ENCODE measurements at places on chromosomes 4 and X. TPM values are rescaled to one million over a fixed set of nuclear protein-coding genes. Genes with fewer than 3 reads are reported as not detected.

CENPE gene
- 1.3 TPM for total RNA-seq

DNA sequence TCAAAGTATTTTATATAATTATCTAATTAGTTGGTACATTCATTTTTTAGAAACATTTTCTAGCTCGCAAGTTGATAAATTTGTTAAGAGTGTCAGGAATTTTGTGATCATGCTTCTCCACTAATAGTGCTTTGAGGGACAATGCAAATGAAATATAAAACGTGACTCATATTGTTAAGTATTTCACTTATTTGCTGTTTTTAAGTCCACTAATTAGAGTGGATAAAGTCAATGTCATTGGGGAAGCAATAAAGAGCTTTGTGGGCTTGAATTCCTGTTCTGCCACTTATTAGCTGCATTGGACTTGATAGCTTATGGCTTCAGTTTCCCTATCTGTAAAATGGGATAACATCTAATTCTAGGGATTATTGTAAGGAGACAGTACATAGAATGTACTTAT lies 26.5 kb upstream of the ANAPC4 start:
- no peak for DNase-seq

DNA sequence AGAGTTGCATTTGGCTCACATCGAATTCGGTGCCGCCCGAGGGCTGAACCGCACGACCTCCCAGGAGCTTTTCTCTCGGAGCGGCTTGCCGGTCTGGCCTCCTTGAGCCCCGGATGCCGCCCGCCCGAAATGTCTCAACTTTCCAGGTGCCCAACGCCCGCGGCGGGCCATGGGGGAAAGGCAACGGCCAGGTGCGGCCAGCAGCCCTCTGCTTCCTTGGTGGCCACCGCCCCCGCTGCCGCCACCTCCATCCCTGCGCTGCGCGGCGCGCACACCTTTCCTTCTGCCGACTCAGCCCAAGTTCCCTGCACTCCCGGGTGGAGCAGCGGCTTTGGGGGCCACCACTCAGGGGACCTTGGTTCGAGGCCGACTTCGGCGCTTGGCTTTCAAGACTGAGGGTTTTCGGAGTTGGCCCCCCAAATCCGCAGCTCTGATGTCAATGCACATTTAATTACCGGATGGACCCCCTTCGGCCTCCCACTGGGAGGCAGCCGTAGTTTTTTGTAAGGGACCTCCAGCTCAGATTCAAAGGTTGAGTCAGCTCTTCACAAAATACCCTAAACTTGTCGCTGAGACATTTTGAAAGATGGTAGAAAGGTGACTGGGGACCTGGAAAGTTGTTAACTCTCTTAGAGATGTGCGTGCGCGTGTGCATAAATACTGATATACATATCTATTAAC lies 1.1 kb downstream of the AFF2 start:
- no peak for DNase-seq

DMP1 gene
- not detected for total RNA-seq

DNA sequence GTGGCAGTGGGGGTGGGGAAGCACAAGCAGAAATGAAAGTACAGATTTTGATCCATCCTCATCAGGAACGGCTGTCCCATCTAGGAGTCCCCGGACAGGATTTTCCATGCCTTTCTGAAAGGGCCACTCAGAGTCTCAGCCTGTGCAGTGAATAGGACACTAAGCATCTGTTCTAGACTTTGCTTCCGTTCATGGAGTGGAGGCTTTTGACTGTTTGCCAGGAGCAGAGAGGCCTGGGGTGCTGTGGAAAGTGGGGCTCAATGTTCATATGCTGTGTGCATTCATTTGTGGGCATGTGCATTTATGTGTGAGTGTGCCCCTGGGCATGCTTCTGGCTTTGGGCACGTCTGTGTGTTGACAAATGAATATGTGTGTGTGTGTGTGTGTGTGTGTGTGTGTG lies 25.6 kb upstream of the MAMLD1 start:
- DNase-seq: no peak

DNA sequence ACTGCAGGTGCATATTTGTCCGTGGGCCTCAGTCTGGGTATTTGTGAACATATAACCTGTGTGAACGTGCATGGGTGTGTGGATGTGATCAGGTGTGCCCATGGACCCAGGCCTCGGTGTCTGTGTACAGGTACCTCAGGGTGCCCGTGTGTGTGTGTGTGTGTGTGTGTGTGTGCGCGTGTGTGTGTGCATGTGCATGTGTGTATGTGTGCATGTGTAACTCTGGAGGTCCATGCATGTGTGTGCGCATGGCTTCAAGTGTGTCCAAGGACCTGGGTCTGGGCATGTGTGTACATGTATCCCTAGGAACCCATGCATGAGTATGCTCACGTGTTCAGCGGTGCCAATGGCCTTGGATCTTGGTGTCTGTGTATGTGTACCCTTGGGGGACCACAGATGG lies 15.8 kb downstream of the FTSJ1 start:
- no peak for DNase-seq

NKX3-2 gene
- under 0.01 TPM for total RNA-seq

ESX1 gene
- total RNA-seq: not detected

DNA sequence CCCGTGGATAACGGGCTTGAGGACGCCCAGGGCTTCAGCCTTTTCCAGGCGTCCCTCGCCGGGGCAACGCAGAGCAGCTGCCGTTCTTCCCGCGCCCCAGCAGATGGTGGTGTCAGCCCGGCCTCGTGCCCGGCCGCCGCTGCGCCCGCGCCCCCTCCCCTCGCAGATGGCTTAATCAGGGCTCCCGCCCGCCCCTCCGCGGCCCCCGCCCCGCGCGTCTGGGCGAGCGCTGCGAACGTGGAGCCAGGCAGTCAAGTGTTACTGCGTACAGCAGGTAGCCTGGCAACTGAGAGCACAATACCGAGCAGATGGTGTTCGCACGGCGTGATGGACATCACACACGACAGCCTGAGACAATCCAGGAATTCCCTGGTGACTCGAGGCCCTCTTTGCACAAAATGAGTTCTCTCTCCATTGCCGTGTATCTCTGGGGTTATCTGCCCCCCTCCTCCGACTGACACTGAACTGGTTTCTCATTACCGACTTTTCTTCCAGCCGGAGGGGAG lies 69.3 kb downstream of the MGST2 start:
- DNase-seq: peak; percentile 48

- no peak for DNase-seq
These were observed 167.6 kb downstream of the ARHGAP10 start for GRCh38 chr4:147899512-147899911.

- DNase-seq: no peak
These were observed 151.3 kb downstream of the THOC2 start for GRCh38 chrX:123581586-123581985.

DNA sequence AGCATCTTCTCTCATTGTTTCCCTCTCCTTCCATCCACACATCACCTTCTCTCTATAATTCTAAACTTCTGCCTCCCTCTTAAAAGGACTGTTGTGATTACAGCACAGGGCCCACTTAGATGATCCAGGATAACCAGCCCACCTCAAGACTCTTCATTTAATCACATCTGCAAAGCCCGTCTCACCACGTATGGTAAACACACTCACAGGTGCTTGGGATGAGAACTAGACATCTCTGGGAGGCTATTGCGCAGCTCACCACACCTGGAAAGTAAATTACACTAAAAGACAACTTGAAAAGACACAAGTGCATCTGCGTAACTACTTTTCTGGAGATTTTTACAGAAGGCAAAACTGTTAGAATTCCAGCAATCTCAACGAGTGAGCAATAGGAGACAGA lies 15.4 kb upstream of the C1QTNF7 start:
- no peak for DNase-seq

Measured in bronchial epithelial cell (primary cell).